ENCODE measurements at places on chromosomes 6 and 20.

GRCh38 chr6:84568971-84569370, 195.4 kb downstream of the TBX18 start:
- DNase-seq, result no peak

DNA sequence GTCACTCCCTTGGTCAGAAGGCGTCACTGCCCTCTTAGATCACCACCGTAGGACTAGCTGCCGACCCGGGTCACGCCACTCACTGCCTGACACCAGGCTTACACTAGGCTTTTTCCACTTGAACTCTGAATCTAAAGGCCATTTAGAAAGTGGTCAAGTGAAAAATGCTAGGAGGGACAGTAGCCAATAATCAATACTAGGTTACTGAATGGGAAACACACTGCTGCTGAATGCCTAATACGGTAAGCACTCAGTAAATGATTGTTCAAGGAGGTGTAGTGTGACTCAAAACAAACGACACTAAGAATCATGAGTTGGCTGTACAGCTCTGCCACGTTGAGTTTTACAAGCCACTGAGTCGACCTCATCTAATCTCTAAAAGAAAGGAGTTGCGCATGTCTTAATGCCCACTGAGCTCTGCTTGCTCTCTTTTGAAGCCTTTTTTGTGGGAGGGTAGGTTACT, 760 bp upstream of the IBTK start:
- no peak for DNase-seq

GRCh38 chr20:57417051-57417689, 26.0 kb downstream of the RBM38 start:
- no peak for DNase-seq

- DNase-seq, result peak; percentile 28
These were observed 3.9 kb upstream of the PHF20 start for GRCh38 chr20:35767683-35768481.

- no peak for DNase-seq
These were observed 14.9 kb upstream of the MAPK13 start for GRCh38 chr6:36115412-36115811.

DNA sequence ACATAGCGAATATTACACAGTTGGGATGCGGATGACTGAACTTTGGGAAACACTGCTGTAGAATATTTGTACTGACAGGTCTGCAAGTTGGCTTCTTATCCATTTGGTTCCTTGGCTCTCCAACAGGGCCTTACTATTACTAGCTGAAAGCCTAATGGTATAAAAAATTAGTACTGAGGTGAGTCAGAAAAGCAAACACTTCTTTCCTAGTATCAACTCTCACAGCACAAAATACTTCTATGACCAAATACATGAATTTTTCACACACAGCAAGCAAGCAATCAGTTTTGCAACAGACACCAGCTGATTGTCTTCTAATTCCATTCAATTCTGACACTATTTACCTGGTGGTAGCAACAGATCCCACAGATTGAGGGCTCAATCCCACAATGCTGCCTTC, 168.3 kb downstream of the COL9A1 start:
- DNase-seq, result no peak

GRCh38 chr6:71387179-71387578, 98.6 kb downstream of the OGFRL1 start:
- no peak for DNase-seq

DNA sequence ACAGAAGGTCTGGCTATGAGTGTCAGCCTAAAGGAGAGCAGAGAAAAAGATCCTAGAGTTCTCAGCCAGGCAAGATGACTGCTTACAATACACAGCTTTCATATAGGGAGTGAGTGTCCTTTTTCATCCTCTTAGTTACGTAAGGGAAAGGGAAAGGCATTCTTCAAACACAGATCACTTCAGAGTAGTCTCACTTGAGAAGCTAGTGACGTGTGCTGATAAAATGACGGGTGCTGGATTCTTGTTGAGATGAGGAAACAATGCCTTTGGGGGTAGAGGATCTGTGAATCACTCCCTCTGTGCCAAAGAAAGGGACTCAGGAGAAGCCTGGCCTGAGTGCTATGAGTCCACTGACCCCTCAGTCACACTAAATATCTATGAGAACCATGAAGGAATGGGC, 117.3 kb downstream of the QRSL1 start:
- DNase-seq, result no peak

DNA sequence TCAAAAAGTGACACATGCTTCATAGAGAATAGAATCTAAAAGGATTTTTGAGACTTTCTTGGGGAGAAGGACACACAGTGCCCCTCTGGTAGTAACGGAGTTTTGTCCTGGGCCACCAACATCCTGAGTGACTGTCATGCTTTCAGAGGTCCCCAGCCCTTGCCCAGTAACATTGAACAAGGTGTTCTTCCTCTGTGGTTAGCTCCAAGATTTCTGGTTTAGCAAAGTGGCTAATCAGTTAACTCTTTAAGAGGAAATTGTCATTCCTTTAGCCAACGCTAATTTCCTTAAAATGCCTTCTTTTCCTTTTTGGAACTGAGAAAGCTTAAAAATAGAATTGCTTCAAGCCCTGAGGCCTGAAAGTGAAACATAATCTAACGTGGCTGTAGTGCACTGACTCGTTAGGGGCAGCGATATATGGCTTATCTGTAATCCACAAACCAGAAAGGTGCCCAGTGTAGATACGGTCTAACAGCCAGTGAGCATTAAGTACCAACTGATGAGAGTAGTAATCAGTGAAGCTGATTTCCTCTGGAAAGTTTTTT, 7.8 kb downstream of the E2F3 start:
- no peak for DNase-seq

DNA sequence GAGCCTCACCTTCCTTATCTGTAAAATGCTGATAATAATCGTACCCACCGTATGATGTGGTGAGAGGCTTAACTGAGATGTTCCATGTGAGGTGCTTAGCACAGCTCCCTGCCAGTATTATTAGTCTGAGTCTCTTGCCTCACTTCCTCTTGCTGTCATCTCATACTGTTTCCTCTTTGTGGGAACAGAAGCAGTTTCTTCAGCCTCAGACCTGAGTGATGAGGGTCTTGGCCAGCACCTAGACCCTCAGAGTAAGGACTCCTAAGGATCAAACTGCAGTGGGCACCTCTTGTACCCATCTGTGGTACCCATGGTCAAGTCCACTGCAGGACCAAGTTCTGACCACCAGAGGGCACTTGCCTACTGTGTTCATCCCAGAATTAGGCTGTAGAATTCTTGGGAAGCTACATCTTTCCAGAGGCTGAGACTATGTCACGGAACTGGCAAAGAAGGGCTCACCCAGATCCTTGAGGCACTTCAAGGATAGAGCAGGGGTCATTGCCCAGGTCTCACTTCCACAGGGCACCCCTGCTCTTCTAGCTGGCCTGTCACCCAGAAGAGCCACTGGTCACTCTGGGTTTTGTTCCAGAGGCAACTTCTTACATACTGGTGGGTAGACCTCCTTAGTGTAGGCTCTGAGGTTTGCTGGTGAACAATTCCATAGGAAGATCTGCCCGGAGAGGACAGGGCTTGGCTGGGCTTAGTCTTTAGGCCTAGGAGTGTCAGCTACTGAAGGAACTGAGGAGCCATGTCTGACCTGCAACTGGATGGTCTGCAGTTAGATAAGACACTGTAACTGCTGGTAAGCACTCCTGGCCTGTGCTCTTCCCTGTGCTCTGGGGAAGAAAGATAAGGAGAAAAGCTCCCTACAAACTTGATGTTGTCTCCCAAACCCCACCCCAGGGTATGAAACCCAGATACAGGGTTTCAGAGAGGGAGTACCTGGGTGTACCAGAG, 20.6 kb upstream of the SGK2 start:
- peak; percentile 48 for DNase-seq

DNA sequence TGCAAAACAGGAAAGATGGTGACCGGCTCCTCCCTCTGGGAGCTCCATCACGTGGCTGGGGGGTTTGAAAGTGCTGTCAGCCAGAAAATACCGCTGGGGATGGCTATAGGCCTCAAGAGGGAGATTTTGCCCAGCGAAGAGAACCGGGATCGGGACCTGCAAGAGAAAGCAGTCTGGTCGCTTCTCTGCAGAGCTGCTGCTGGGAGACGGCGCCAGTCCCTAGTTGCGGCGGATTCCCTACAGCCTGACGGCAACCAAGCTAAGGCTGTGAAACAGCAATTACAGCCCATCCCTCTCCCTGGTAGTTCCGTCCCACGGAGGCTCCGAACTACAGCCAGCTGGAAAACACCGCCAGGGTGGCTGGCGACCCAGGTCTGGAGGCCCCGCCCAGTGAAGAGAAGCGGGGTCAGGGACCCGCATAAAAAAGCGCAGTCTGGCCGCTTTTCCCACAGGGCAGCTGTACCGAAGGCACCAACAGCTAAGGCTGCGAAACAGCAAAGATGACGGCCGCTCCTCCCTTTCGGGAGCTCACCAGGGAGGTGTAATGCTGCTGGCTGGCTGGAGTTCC, 238.1 kb upstream of the IRAK1BP1 start:
- DNase-seq, result no peak

GRCh38 chr20:34047917-34048316, 54.2 kb downstream of the RALY start:
- no peak for DNase-seq

- no peak for DNase-seq
These were observed 97.9 kb upstream of the TMEM181 start for GRCh38 chr6:158461954-158462353.

- DNase-seq, result no peak
These were observed at the start of gene BPIFB4 for GRCh38 chr20:33079259-33079658. Gene BPIFB4, plus strand, starts transcription at chr20:33079643. Its CDS starts 1,884 bp downstream, at chr20:33081527.

DNA sequence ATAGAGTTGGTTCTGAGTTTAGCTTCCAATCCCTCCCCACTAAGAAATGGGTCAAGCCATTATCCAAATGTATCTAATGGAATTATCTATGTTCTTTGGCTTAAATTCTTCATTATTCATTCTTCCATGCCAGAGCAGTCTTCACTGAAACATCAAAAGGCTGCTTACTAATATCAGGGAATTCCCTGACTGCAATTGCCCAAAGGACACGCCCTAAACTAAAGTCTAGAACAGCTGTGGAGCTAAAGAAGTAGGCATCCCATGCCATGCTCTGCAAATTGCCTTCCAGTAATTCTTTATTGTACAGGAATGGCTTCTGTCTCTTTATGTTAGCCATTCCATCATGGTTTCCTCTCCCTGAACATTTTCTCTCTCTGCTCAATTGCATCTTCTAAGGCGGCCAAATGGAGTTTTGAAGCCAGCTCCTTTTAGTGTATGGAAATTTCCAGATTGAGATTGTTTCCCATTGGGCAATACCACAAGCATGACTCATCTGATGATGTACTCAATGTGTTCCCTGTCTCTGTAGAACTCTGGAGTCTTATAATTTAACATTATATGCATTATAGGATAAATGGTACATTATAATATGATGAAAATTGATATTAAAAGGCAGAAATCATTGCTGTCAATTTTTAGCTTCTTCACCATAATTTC, 28.8 kb upstream of the TSHZ2 start:
- no peak for DNase-seq

- no peak for DNase-seq
These were observed 338.1 kb upstream of the MMS22L start for GRCh38 chr6:97621111-97621510.

- DNase-seq, result no peak
These were observed 930.3 kb downstream of the QKI start for GRCh38 chr6:164344801-164345291.

DNA sequence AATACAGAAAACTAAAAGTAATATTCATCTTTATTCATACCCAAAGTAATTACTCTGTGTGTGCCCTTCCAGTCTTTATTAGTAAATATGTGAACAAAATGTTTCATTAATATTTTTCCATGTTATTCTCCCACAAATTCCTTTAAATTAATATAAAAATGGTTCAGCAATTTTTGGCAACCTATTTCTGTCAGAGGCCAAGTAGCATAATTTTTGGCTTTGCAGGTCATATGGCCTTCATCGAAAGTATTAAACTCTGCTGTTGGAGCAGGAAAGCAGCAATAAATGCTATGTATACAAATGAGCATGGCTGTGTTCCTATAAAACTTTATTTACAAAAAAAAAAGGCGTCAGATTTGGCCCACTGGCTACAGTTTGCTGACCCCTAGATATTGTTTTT, 16.1 kb downstream of the ZC2HC1B start:
- no peak for DNase-seq

GRCh38 chr20:53805895-53806384, 212.3 kb upstream of the ZNF217 start:
- no peak for DNase-seq

DNA sequence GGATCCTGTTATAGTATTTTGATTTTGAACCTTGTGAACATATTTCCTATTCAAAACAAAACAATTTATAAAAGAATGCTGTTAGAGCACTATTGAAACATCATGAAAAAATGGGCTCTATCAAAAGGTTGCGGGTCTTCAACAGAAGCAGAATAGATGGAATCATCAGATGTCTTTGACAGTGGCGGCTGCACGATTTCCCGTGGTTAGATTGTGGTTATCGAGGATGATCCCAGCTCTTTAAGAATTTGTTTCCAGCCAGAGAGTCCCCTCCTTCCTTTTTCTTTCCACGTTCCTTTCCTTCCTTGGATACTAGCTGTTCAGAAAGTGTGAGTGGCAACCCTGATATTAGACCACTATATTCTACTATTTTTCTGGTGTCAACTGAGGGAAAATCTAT, 163.4 kb downstream of the FARS2 start:
- no peak for DNase-seq

- DNase-seq, result no peak
These were observed 50.0 kb upstream of the SCGN start for GRCh38 chr6:25601800-25602673.

- no peak for DNase-seq
These were observed 6.7 kb upstream of the LCA5 start for GRCh38 chr6:79543886-79544285.

DNA sequence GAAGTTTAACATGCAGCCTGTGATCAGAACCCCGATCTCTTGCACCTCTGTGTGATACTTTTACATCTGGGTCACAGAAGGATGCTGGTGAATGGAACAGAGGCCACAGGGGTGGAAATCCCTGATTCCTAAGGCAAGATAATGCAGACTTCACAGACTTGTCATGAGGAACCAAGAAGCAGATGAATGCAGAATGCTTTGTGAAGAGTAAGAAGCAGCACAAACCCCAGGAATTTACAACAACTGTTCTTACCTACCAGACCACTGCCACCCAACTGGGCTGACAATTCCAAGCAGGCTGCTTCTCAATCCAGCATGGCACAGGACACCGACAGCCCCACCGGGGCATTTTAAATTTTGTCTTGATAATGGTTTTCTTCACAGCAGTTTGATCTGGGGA, 113.2 kb upstream of the CD93 start:
- no peak for DNase-seq

- DNase-seq, result no peak
These were observed 11.2 kb downstream of the BAG2 start for GRCh38 chr6:57183336-57183735.

- no peak for DNase-seq
These were observed 17.6 kb upstream of the ELMO2 start for GRCh38 chr20:46423882-46424482.

DNA sequence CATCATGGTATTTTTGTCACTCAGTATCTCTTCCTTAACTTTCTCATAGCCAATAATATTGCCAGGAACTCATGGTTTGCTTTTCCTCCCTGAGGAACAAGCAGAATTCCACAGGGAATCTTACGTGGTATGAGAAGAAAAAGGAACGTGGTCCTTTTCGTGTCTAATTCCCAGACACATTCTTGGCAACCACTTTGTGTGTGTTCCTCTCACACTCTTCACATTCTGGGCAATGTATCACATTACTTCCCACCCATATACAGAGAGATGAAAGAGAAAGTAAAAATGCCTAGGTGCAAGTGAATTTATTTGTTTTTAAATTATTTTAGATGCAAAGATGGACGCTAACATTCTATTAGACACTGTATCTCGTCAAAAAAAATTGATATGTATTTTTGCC, 102.7 kb downstream of the PTPRK start:
- no peak for DNase-seq
